ENCODE measurements at places on chromosomes 16 and 17.

DNA sequence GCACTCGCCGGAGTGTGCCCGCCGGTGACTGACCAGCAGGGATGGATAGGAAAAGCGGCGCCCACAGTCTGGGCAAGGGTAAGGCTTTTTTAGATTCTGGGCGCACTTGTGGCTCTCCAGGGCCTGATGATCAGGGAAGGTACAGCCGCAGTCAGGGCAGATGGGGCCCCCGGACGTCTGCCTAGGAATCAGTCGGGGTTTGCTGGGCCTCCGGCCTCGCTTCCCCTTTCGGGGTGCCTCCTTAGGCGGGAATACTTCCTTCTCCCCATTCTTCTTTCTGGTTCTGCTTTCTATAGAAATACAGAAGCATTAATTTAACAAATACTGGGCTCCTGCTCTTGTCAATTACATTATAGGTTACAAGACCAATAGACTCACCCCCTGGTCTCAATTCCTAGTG is 5.0 kb downstream of the ZNF689 start:
- no peak for DNase-seq

DNA sequence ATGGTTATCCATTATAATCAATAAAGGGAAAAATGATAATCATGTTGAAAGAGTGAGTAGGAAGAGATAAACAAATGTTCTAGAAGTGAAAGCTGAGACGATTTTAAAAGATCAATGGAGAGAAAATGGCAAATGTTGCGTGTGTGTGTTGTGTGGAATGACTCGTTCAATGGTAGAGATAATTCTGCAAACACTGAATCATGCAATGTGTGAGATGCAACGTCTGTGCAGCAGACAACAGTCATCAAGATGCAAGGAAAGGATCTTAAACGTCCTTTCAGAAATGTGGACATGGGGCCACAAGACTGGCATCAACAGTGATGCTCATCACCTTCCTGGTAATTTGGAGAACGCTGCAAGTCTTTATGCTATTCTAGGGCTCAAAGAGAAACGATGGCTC is 124.4 kb downstream of the CDYL2 start:
- DNase-seq: no peak

DNA sequence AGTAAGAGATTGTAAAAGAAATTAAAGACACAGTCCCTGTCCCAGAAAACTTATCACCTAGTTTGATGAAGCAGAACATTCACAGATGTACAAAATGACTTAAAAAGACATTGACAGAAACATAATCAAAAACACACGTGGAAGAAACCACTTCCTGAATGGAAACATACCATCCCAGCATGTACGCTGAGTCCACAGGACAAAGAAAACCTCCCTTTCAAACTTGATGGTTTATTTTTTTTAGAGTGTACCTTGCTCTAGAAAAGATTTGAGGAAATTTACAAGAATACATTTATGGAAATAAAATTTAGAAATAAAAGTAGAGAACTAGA is 140.9 kb downstream of the PMP22 start:
- no peak for DNase-seq

DNA sequence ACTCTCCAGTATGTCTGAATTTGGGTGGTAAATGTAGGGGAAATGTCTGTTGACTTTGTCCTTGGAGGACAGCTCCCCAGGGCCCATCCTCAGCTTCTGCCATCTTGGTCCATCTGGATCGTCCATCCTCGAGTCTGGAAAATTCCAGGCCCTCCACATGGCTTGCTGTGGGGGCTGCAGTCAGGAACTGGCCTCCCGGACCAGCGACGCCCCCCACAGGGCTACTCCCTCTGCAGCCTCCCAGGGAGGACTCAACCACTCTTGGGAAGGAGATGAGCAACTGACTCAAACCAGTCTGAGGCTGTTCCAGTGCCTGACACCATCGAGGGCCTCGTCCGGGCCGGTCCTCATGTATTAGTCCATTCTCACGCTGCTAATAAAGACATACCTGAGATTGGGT is 5.5 kb upstream of the ZG16B start:
- no peak for DNase-seq

GRCh38 chr17:47280072-47280811 is 26.6 kb downstream of the ITGB3 start:
- DNase-seq: no peak
